ENCODE measurements at places on chromosomes 6 and 20.
A peak's percentile ranks its signal among the peaks of the same experiment; 100 is the strongest.

DNA sequence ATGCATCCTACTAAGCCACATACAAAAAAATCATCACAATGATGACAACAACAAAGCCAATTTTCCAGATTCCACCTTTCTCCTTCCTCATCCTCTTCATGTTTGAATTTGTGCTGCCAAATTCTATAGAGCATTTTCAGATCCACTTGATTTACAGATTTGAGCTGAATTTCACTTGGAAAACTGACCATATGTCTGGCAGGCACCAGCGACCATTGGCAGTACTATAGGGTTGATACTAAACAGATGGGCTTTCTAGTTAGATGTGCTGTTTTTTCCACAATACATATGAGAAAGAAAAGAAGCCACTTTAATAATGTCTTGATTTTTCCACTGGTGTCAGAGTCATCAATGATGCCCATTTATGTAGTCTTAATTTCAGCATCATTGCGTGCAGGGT is 127.0 kb downstream of the PHACTR3 start:
- DNase-seq: peak; percentile 81

DNA sequence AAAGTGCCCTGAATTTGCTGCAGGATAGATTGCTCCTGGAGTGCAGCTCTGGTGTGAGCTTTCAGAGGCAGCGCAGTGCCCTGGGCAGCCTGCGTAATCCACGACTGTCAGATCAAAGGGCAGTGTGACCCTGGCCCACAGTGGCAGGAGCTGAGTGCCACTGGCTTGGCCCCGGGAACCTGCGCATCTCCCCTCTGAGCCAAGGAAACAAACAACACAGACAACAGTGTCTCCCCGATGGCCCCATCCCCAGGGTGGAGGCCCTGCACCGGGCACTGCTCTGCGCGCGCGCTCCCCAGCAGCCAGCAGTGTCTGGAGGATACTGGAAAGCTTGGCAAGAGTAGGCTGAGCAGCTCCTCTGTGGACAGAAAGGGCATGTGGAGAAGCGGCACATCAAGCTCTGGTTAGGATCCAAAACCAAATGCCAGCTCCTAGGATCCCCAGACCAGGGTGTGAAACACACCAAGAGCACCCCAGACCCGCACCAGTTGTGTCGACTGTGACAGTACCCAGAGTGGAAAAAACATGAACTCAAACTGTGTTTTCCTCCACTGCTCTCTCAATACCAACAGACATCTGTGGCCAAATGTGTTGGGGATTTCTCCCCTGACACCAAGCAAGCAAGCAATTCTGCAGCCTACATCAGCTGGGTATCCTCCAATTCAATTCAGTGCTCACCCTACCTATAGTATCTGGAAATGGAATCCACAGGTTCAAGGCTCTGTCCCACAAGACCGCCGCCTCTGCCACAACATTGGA is 26.7 kb downstream of the RBCK1 start:
- DNase-seq: no peak

DNA sequence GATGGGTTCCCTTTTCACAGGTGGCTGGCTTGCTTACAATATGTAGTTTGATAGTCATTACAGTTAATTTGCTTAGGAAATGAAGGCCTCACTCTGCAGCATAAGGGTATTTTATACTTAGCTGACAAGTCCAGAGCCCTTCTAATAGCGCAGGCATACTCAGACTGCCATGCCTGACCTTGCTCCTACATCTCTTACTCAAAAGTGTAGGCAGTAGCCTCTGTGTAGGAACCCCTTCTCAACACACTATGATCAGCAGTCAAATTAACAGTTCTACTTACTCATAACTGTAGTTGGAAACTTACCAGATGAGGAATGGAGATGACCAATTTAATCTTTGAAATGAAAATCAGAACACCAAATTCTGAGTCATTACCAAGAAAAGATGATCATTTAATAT is 373.5 kb downstream of the TBC1D32 start:
- no peak for DNase-seq

DNA sequence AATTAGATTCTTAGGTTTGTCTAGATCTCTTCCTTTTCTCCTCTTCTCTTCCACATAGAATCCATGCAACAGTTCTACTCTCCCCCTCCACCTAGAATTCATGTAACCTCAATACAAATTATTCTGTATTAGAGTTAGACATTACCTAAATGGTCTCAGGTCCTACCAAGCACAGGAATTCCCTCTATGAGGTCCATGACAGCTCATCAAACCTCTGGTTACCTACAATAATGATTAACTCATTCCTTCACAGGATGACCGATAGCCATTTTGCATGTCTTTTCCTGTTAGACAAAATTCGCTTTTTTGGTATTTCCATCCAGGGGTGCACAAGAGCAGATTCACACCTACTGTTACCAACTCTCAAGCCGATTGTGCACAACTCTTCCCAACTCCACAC is 27.4 kb upstream of the BMP2 start:
- DNase-seq: no peak

- DNase-seq: no peak
Observed at GRCh38 chr6:156873654-156874380, 96.6 kb downstream of the ARID1B start.

DNA sequence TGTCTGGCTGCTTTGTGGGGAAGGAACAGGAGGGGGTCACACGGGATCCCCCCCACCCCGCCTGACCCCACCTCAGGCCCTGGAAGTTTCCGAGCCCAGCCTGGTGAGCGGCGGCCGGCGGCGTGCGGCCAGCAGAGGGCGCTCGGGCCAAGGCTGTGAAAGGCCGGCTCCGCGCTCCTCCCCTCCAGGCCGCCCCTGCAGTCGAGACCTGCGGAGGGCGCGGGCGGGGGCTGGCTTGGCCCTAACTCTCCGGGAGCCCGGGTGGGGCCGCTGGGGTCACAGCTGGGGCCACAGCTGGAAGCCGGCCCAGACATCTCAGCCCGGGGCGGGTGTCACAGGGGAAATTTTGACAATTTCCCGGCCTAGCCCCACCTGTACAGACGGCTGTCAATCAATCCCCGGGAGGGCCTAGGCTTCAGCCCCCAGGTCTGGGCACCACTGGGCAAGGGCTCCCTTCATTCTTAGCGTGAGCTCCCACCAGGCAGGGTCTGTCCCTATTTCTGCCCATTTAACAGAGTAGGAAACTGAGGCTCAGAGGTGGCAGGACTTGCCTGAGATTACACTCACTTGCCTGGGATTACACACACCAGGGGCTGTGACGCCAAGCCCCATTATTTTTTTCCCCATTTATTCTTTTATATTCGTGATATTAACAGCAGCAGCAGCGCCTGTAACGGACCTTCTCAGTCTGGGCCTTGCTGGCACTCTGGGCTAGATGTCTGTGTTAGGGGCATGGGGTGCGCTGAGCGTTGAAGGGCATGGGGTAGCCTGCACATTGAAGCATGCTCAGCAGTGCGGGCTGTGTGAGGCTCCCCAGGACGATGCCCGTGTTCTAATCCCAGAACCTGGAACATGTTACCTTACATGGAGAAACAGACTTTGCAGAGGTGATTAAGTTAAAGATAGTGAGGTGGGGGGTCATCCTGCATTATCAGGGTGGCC is 23.0 kb downstream of the ZBP1 start:
- peak; percentile 32 for DNase-seq

DNA sequence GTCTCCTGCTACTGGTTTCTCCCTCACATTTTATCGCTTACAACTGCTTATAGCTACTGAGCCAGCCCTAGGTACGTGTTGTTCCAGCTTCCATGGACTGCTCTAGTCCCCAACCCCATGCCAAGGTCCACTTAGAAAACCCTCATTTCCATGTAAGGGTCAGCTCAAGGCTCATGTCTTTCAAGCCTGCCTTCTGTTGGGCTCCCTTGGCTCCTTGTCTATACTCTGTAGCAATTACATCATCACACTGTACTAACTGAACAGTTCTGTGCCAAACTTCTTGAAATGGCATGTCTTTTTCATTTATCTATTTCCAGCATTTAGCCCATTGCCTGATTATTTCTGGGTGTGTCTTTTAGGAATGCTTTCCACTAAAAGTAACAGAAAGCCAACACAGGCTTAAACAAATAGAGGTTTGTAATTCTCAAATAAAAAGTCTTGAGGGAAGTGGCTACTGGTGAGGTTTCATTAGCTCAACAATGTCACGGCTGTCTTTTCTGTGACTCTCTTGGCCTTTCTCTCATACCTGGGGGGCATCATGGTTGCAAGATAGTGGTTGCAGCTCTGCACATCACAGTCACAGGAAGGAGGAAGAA is 317.6 kb downstream of the TPBG start:
- DNase-seq: no peak

GRCh38 chr20:58719971-58720371 is 27.4 kb downstream of the NPEPL1 start:
- no peak for DNase-seq

GRCh38 chr6:13611715-13612114 is 3.4 kb upstream of the NOL7 start:
- DNase-seq: no peak

- no peak for DNase-seq
Observed at GRCh38 chr6:170233286-170234205, 57.3 kb downstream of the DLL1 start.

- no peak for DNase-seq
Observed at GRCh38 chr6:124780623-124781022, 181.6 kb upstream of the RNF217 start.

DNA sequence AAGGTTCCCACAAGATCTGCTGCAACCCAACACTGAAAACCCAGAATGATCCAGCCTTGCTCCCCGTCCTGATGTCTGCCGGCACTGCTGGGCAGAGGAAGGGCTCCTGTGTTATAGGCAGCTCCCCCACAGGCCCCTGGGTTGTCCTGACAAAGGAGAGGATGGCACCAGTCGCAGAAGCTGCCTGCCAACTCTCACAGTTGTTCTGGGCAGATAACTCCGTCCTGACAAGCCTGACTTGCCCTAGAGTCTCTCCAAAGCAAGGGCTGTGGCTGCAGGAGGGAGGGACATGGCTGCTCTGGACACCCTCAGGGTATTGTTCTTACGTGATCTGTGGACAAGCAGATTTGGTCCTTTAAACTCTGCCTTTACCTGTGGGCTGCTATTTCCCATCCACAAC is 243.8 kb downstream of the CDH26 start:
- DNase-seq: no peak

- DNase-seq: no peak
Observed at GRCh38 chr6:170025935-170026750, 264.7 kb downstream of the DLL1 start.

- no peak for DNase-seq
Observed at GRCh38 chr20:43665466-43666176, 1.3 kb upstream of the MYBL2 start.

DNA sequence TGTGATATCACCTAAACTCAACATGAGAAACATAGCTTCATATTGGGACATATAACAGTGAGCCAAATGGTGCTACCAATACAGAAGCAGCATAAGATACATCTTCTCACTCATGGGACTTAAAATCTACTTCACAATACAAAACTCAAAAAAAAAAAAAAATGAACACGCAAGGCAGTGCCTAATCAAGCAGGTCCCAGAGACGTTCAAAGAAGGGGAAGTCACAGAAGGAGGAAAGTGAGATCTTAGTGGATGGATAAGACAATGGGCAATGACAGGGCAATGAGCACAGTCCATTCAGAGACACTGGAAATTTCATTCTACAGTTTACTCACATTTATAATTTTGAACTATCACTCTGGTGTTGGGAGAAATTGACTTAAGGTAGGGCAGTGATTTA is 88.3 kb downstream of the FAM50B start:
- no peak for DNase-seq

- DNase-seq: no peak
Observed at GRCh38 chr20:34374209-34374760, 11.2 kb downstream of the ITCH start.

DNA sequence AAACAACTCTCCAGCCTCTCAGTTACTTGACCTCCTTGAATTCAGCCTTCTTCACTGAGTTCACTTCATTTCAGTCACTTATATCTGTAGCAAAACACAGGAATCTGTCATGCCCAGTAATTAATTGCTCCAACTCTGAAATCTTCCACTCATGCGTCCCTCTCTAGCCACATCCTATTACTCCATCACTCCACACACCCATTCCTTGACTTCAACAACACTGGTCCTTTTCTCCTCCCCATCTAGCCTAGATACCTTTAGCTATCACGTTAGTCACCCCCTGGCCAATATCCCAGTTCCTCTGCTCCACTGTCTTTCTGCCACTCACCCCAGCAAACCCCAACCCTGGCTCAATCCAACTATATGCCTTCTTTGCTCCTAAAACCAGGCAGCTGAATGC is 7.7 kb downstream of the ZHX3 start:
- no peak for DNase-seq

DNA sequence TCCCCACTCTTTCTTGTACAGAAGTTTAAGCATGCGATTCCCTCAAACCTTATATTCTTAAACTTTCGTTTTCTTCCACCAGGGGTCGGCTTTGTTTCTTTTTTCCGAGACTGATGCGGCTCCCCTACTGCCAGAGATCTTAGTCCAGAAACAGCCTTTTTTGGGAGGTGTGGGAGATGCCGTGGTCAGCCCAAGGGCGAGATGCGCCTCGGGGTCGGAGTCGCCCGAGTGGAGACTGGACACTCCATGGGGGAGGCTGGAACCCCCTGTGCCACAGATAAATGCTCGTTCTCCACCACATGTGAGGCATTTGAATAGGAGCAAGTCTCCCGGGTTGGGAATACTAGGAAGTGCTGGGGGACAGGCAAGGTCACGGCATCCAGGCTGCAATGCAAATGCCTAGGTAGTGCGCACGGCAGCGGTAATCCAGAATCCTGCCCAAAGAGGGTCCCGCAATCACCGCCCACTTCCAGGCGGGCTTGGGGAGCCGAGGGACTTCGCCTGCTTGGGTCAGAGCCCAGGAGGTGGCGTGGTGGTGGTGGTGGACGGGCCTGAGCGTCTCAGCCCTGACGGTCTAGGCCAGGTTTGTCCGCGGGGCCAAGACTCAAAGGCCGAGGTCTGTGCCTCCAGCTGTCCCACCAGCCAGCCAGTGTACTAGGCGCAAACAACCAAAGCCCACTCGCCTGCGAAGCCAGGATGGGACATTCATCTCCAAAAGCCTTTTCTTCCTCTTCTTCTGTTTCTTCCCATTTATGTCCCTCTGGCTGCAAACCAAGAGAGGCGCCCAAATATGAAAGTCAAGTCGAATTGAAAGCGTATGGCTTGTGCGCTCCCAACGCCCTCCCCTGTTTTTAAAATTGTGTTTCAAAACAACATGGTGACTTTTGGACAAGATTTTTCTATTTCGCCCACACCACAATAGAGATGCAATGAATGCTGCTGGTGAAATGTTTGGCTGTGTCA is 39.3 kb upstream of the OSTM1 start:
- DNase-seq: peak; percentile 74

- no peak for DNase-seq
Observed at GRCh38 chr20:50517817-50518154, 7.6 kb downstream of the PTPN1 start.

- DNase-seq: peak; percentile 17
Observed at GRCh38 chr6:37170273-37171200, 585 bp downstream of the PIM1 start.

DNA sequence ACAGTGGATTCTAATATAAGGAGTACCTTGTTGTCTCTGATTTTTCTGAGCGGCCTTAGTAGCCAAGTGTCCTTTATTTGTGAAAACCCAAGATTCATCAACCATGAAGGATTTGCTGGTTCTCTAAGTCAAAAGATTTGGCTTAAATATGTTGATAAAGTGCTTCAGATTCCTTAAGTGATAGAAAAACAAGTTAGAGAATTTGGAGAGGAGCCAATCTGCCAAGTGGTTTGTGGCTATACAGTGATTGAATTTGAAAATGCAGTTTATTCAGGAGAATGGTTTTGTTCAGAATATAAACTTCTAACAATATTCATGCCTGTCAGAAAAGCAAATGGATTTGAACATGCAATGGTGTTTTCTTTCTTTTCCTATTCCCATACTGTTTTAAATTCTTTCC is 54.8 kb downstream of the CAP2 start:
- DNase-seq: no peak
